ENCODE measurements at places on chromosomes 3 and 15.

- no peak for ATAC-seq
Observed at GRCh38 chr3:71657831-71658530, 67.2 kb downstream of the EIF4E3 start.

DNA sequence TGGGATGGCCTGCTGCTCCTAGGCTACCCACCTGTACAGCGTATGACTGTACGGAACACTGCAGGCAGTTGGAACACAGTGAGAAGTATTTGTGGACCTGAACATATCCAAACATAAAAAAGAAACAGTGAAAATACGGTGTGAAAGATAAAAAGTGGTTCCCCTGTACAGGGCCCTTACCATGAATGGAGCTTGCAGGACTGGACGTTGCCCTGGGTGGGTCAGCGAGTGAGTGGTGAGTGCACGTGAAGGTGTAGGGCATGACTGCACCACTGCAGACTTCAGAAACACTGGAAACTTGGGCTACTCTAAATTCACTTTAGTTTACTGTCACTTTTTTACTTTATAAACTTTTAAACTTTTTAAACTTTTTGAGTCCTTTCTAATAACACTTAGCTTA is 71.2 kb upstream of the SLC6A6 start:
- no peak for ATAC-seq

DNA sequence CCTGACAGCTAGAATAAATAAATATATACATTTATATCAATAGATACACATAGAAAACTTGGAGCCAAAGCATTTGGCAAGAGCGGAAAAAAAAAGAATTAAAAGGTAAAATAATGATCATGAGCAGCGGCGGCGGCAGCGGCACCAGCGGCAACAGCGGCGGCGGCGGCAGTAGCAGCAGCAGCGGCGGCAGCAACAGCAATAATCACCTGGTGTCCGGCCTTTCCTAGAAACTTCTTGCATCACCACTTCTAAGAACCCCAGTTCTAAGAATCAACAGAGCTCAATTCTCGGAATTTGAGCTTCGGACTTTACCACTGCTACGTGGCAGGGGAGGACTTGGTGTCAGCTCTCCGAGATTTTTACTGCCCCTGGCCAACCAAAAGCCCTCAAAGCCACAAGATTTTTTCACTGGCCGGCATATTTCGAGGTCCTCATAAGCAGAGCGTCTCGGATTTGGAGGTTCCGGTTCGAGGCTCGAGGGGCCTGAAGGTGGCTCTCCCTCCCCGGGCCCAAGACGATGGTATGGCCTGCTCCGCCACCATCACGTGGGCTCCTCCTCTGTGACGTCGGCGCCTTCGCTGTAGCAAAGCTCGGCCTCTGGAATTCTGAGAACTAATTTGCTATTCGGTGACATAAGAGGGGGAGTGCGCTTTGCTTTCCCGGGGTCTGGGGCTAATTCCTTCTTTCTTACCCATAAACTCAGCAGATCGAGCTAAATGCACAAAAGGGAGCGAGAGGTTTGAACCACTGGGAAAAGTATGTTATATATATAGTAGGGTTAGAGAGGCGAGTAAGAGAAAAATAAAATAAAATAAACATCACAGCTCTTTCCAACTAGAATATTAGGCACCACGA is at the start of gene BCL6:
TSS of gene BCL6 (minus strand) at position 268 of the 858 bp plus-strand sequence. CDS start 11,775 bp downstream, outside the sequence.
- peak; percentile 61 for ATAC-seq

- no peak for ATAC-seq
Observed at GRCh38 chr3:28328188-28329151, 20.1 kb upstream of the ZCWPW2 start.
